ENCODE measurements at places on chromosomes 5 and 9.

DNA sequence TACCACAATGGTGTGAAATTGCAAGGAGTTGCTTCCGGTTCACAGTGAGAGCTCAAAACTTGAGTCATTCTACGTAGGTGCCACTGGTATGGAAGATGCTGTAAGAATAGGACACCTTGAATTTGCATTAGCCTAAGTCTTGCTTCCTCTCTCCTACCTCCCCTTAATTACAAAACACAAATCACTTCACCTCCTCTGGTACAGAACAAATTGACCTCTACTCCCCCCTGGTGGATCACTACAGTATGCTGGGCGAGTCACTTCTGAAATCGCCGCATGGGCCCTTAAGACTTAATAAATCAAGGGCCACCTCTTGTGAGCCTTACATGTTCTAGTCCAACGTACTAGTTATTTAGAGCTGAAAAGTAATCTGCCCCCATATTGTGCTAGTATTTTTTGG lies 145.3 kb upstream of the SMARCA2 start:
- peak; percentile 3 for DNase-seq

GRCh38 chr9:7325995-7326394 lies 473.6 kb downstream of the DMAC1 start:
- DNase-seq: peak; percentile 15

- DNase-seq: no peak
Measured at GRCh38 chr5:73694089-73694488, 68.1 kb downstream of the ARHGEF28 start.

GRCh38 chr9:130579738-130580463 lies 524 bp downstream of the FUBP3 start:
- no peak for DNase-seq

DNA sequence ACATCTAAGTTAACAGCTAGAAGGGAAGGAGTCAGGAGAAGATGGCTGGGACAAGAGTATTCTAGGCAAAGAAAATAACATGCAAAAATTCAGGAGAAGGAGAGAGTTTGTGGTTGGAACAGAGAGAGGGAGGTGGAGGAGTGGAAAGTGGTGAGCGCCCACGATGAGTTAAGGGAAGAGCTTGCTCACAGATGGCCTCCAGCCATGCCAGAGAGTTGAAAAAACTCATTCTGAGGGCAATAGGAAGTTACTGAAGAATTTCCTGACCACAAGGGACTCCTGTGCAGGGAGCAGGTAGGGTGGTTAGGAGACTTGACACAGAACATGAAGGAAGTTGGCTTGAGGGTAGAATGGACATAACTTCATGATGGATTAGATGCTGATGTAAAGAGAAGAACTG lies 159.7 kb downstream of the DOCK2 start:
- DNase-seq: peak; percentile 9

DNA sequence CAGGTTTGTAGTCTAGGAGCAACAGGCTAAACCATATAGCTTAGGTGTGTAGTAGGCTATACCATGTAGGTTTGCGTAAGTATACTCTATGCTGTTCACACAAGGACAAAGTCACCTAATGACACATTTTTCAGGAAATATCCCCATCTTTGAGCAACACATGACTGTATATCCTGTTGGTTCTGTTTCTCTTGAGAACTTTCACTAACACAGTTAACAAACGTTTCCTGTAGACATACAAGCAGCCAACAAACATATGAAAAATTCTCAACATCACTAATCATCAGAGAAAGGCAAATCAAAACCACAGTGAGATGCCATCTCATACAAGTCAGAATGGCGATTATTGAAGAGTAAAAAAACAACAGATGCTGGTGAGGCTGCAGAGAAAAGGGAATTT lies 68.2 kb downstream of the NR2F1-AS1 start:
- DNase-seq: peak; percentile 92

DNA sequence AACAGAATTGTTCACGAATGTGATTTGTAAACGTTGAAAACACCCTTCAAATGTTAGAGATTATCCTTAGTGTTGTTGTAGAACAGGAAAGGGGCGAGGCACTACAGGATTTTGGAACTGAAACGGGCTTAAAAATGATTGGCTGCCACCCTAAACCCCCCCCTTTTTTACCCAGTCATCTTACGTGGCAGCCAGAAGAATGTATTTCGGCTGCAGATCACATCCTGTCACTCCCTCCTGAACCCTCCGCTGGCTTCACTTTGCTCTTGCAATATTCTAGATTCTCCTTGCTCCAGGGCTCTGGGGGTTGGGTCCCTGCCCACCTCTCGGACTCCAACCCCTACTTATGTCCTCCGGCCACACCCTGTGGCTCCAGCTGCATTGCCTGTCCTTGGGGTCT lies 13.9 kb upstream of the UNC5A start:
- DNase-seq: no peak

- DNase-seq: peak; percentile 11
Measured at GRCh38 chr5:38758774-38759600, 86.8 kb upstream of the OSMR start.

GRCh38 chr5:62431735-62432620 lies 19.4 kb downstream of the IPO11 start:
- DNase-seq: peak; percentile 4

DNA sequence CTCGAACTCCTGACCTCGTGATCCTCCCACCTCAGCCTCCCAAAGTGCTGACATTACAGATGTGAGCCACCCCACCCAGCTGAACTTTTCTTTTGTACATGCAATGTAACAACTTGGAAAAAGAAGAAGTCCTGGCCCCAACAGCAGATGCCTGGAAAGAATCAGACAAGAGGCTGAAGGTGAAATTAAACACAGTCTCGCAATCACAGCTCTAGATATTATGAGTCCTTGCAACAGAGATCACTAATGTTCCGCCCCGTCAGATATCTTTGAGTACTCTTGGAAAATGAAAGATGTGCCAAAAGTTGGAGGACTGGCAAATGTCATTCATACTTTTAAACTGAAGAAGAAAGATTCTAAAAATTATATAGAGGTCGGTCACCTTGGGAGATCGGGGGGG lies 254.3 kb downstream of the GLIS3 start:
- DNase-seq: no peak

- no peak for DNase-seq
Measured at GRCh38 chr9:93173365-93174051, 10.4 kb upstream of the WNK2 start.

DNA sequence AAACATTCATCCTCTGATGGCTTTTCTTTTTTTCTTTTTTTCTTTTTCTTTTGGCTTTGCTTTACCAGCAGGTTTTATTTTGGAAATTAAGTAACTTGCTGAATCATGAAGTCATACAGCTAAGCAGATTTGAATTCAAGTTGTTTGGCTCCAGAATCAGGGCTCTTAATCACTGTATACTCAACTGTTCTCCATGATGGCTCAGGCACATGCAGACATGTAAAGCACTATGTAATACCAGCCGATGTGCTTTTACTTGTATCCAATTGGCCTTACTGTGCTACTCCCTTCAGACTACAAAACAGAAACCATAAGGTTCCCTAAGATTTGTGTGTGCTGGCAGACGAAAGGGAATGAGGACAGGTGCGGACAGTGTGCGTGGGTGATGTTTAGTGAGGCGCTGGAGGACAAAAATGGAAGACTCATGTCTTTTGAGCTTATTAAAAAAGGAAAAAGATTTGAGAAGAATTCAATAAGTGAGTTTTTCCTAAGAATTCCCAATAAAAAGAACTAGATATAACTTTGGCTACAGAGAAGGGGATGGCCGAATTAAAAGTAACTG lies 44.7 kb upstream of the OTP start:
- DNase-seq: no peak

DNA sequence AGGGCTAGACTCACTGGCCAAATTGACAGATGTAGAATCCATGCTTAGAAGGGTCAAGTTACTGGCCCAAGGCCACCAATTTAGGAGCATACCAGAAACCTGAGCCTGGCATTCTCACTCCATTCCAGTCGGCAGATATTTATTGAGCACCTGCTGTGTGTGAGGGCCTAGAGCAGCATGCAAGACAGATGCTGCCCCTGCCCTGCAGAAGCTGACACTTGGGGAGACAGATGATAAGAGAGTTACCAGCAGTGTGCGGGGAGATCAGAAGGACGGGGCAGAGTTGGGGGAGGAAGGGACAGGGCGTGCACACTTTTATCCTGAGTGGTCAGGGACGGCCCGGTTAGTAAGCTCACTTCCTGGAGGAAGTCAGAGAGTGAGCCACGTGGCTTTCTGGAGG lies 111.5 kb upstream of the RAPGEF1 start:
- no peak for DNase-seq

GRCh38 chr5:78765756-78766411 lies 117.3 kb upstream of the LHFPL2 start:
- no peak for DNase-seq

Data from EH (cell line).